Kidney (tissue), 22 donors: ENCODE measurements at places on chromosomes 2 and 18. TPM values are rescaled to one million over a fixed set of nuclear protein-coding genes. Genes with fewer than 3 reads are reported as not detected.

GRCh38 chr18:52150050-52150449 is 189.9 kb upstream of the DCC start:
- no peak for DNase-seq

DNA sequence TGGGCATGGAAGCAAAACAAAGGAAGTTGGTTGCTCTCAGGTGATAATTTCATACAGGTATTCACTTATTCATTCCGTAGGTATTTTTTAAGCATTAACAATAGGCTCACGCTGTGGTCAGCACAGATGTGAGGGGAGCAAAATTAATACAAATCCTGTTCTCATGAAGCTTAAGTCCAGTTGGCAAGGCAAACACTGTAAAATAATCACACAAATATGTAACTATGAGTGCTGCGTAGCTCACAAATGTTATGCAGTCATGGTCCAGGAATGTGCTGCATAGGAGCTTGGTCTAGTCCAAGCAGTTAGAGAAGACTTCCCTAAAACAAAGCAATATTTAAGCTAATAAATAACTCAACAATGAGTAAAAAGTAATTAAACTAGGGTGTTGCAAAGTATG is 23.9 kb downstream of the SP5 start:
- DNase-seq: no peak

The KIF1A gene
- polyA plus RNA-seq: 0.58 TPM

- no peak for DNase-seq
Measured at GRCh38 chr2:174971868-174972781, 33.1 kb downstream of the CHN1 start.

GRCh38 chr2:27737676-27738348 is 33.7 kb upstream of the MRPL33 start:
- DNase-seq: no peak

GRCh38 chr2:85669549-85669948 is 1.6 kb upstream of the SFTPB start:
- no peak for DNase-seq

DNA sequence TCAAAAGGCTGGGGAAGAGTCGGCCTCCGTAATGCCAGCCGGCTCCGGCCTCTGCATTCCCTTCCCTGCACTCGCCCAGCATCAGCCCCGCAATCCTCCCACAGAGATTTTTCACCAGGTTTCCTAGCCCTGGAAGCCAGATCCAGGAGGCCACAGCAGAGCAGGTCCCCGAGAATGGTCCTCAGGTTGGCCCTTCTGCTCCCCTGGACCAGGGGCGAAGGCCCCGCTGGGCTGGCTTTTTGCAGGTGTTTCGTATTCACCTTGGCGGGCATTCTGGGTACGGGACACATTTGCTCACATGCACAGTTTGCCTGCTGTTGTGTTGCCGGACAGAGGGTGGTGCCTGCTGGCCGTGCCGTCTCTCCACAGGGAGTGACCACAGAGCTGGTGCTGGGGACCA is 309.5 kb downstream of the NDUFA10 start:
- no peak for DNase-seq

GRCh38 chr2:110157153-110157793 is 41.7 kb upstream of the MALL start:
- DNase-seq: peak; percentile 71

- DNase-seq: peak; percentile 90
Measured at GRCh38 chr2:226791056-226791486, 8.5 kb downstream of the IRS1 start.

GRCh38 chr2:186889101-186889879 is 40.3 kb upstream of the ZSWIM2 start:
- DNase-seq: no peak

DNA sequence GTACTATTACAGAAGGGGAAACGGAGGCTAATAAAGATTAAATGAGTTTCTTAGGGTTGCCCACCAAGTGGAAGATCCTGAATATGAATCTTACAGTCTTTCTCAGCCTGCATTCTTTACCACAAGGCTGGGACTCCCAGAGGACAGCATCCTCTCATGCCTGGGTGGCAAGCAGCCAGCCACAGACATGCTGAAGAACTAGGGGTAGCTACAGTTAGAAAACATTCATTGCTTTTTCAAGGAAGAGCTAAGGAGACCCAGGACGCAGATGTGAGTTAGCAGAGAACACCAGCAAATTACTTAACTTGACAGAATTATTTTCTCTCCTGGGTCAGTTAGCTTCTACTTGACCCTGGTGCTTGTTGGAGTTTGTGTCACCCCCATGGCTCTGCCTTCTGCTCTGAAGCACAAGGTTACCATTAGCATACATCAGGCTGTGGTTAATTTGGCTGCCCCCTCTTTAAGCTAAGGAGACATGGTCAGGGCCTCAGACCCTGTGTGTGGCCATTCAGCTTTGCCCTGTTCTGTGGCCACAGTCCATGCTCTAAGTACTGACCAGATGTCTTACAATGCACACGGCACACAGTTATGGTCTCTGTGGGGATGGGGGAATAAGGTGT is 132.3 kb upstream of the TNP1 start:
- DNase-seq: peak; percentile 62

The FIGN gene
- 1.1 TPM for polyA plus RNA-seq

DNA sequence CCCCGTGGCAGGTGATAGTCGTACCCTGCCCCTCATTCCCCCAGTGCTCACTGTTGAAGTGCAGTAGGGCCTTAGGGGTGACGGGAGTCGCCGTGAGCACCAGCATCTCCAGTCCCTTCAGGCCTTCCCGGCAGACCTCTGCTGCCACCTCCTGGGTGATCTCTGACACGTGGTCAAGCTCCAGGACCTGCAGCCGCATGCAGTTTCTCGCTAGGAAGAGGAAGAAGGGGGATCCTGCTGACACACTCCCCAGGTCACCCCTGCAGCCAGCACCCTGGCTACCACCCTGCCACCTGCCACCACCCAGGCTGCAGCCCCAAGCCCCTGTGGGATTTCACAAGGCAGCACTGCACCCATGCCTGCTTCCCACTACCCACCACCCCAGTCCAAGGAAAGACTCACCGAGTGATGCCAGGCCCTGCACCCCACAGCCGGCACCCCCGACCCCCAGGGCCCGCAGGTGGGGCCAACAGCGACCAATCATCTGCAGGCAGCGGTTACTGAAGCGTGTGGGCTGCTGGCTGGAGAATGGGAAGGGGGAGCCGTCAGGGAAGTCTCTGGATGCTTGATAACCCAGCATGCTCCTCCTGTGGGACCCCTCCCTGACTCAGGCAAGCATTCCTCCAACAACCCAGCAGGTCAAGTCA is 23.8 kb downstream of the FBXO41 start:
- DNase-seq: peak; percentile 59

The PAX8 gene
- 199 TPM for polyA plus RNA-seq

DNA sequence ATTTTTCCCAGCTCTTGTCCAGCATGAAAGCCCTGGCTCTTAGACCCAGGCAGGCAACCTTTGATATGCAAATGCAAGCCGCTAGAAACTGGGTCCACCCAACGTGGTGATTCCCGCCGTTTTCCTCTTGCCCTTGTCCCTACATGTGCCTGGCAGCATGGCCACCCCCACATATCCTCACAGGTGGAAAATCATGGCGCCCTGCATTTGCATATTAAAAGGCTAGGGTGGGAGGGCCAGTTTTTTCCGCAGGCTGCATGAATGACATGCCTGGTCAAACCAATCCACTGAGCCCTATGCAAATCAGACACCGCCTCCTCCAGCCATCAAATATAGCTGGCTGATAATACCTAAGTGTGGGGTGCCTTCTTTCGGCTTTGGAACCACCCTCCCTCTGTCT is 1091.8 kb upstream of the NXPH2 start:
- DNase-seq: no peak

The PIEZO2 gene
- 1.1 TPM for polyA plus RNA-seq

DNA sequence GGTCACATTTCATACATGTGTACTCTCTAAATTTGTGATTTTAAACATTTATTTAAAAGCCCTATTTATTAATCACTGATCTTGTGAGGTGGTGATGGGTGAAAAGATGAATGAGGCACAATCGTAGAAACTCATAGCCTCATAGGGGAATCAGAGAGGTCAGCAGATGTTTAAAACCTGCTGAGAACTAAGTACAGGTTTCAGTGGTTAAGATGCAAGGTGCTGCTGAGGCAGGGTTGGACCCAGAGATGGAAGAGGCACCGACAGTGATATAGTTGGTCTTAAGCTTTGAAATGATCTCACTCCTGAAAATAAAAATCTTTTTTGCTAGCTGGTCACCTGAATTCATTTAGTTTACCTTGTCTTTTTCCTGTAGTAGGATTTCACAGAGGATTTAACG is 49.6 kb downstream of the LINC00305 start:
- no peak for DNase-seq
